ENCODE measurements at places on chromosomes 5 and 9.

DNA sequence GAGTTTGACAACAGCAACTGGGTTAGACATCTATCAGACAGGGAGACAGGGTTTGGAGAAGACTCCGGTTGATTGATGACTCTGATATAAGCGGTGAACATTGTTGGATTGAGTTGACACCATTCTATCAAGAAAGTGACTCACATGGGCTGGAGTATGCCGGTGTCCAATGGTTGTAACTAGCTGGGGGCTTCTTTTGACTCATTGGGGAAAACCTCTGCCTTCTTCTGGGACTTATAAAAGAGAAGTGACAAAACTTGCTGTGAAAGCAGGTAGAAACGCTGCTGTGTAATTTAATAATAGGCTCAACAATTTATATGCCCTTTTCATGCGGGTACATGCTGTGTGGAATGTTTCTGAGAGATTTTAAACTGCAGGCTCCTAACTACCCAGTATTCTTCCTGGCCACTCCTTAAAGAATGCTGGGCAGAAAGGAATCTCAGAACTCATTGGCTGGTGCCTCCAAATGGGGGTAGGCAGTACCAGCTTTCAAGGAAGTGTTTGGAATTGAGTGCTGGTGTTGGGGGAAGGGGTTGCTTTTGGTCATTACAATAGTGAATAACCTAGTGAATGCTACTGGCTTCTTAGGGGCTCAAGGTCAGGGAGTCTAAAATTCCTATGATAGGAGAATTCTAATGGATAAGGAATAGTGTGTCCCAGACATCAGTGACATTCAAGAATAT is 43.9 kb downstream of the FYB1 start:
- DNase-seq, result no peak

DNA sequence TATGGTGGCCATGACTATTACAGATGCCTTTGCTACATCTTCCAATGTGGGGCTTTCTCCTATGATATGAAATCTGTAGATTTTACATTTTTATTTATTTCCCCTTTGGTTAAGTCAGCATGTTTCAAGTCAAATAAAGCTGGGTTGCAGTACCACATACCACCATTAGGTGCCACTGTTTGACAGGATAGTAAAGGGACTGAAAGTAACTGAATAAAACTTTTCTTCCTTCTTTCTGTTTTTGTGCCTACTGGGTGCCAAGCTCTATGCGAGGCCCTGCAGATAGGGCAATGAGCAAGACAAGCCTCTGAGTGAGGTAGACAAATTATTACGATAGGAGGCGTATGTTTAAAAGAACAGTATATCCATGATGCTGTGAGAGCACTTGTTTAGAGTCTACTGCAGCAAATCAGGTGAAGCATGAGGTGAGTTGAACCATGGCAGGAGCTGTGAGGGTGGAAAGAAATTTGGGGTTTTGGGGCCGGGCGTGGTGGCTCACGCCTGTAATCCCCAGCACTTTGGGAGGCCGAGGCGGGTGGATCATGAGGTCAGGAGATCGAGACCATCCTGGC is 64.8 kb downstream of the GDNF start:
- DNase-seq, result no peak

GRCh38 chr5:180213256-180213600 is 4.2 kb upstream of the RASGEF1C start:
- DNase-seq, result no peak

DNA sequence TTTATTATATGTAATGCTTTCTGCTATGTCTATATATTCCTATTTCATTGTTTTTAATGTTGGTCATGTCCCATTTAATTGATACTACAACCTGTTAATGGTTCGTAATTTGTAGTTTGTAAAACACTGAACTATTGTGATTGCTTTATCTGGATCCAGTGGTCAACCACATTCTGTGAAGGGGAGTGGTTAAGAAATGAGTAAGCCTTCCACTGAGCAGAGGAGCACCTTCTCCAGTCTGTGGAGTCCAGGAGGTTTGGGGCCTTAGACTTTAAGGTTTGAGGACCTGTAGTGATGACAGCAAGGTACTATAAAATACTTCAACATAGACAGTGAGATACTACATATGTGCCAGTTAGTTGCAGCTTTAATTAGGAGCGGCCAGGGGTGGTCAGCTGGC is 67.7 kb upstream of the RAD23B start:
- no peak for DNase-seq

DNA sequence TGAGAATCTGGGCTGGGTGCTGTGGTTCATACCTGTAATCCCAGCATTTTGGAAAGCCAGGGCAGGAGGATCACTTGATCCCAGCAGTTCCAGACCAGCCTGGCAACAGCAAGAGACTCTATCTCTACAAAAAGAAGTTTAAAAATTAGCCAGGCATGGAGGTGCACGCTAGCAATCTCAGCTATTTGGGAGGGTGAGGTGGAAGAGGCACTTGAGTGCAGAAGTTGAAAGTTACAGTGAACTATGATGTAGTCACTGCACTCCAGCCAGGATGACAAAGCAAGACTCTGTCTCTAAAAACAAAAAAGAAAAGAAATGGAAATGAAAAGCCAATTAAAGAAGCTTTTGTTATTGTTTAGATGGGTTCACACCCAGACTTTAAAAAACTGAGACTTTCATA is 131.6 kb upstream of the RASA1 start:
- DNase-seq, result no peak

GRCh38 chr5:112014783-112015395 is 257.9 kb upstream of the NREP start:
- DNase-seq, result no peak

GRCh38 chr9:86098824-86099700 is at the start of gene GOLM1:
GOLM1 (minus strand) TSS chr9:86099558; CDS start chr9:86079320, 20,238 bp downstream.
- DNase-seq, result no peak

DNA sequence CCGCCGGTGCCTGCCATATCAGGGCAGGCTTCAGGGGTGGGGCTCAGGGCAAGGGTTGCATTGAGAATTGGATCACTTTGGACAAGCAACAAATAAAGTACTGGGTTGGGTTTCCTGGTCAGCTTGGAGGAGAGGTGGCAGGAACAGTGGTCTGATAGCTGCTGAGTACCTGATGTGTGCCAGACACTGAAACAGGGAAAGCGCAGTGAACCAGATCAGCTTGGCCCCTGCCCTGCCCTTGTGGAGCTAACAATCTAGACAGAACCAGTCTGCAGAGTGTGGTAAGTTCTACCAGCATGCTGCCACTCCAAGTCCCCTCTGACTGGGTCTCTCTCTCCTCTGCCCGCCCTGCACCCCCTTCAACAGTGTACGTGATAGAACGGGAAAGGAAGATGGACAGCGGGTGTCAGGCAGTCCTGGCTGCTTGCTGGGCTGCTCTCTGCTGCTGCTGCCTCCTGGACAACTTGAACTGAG is 53.4 kb downstream of the CYSTM1 start:
- DNase-seq, result no peak

DNA sequence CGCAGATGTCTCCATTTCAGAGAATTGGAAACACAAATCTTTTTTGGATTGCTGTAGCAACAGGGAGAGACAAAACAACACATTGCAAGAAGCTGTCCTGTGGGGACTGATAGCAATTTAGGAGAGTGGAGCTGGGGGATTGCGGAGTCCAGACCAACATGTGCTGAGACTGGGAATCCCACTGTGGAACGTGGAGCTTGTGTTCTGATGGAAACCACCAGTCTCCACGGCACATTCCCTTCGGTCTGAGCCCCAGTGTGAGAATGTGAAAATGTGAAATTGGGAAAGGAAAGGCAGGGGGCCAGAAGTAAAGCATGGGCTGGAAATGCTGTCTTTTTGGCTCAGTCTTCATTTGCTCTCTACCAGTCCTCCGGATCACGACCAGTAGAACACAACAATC is 348.8 kb upstream of the TNC start:
- no peak for DNase-seq

GRCh38 chr9:19442240-19442639 is 33.4 kb downstream of the ACER2 start:
- DNase-seq, result no peak

GRCh38 chr9:106500171-106500570 is 362.8 kb upstream of the ZNF462 start:
- DNase-seq, result no peak

DNA sequence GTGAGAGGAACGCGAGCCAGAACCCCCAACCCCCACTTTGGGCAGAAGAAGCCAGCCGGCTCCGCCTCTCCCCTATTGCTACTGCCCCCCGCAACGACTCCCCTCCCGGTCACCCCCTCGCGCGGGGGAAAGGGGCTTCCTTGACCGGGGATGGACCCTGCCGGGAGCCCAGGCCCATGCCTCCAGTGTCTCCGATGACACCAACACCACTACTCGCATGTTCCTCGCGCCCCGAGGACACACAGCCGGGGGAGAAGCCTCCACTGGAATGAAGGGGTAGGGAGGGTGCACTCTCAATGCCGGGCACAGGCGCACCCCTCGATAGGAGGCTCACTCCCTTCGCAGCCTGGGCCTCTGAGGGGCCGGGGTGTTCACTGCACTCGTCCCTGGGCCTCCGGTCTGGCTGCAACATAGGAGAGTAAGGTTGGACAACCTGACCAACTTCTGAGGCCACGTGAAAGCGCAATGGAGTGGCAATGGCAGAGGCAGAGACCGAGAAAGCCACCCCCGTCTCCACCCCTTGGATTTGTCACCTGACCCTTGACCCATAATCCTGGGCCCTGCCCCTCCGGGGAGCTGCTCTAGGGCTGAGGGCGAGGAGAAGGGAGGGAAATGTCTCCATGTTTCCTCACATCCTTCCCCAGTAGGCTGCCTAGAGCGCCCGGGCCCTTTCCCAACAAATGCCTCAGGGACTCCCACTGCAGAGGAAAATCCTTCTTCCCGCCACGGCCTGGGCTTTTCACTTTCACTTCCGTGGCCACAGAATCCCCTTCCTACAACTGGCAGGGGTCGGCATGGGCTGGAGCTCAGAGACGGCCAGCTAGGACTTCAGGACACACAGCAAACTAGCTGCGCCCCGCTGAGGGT is 1.1 kb upstream of the CNTFR start:
- DNase-seq, result no peak

GRCh38 chr9:110900917-110901316 is 137.4 kb downstream of the LPAR1 start:
- no peak for DNase-seq

- DNase-seq, result no peak
Observed at GRCh38 chr5:124343451-124343867, 403.0 kb downstream of the ZNF608 start.

DNA sequence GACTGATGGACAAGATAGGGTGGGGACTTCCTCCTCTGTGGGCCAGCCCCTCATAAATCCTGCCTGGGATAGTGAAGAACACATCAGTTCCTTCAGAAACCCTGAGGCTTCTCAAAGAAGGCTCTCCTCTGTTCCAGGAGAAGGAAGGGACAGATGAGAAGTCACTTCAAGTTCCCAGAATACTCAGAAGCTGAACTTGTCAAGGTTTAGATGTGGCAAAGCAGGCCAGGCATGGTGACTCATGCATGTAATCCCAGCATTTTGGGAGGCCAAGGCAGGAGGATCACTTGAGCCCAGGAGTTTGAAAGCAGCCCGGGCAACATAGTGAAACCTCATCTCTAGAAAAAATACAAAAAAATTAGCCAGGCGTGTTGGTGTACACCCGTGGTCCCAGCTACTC is 38.5 kb downstream of the STOM start:
- no peak for DNase-seq

- DNase-seq, result no peak
Observed at GRCh38 chr9:89417832-89418473, 80.0 kb downstream of the SEMA4D start.

GRCh38 chr9:132214027-132214622 is 52.3 kb downstream of the NTNG2 start:
- no peak for DNase-seq

- DNase-seq, result no peak
Observed at GRCh38 chr5:154628685-154629084, 126.5 kb upstream of the LARP1 start.

DNA sequence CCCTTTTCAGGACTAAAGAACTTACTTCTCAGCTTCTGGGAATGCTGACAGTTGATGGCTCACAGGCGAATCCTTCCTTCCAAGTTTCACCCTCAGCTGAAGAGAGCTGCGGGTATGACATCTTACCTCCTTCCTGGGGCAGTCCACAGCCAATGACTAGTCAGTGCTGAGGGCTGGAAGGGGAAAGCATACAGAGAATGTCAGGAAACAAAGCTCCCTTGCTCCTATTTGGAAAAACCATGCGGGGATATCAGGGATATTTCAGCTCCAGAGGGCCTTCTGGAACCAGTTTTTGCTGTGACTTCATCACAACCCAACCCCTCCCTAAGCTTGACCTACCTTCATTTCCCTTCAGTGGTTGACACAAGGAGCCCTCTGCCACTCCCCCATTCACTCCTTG is 15.7 kb downstream of the FTMT start:
- DNase-seq, result no peak

- DNase-seq, result no peak
Observed at GRCh38 chr9:131640438-131641137, 95.3 kb downstream of the PRRT1B start.

DNA sequence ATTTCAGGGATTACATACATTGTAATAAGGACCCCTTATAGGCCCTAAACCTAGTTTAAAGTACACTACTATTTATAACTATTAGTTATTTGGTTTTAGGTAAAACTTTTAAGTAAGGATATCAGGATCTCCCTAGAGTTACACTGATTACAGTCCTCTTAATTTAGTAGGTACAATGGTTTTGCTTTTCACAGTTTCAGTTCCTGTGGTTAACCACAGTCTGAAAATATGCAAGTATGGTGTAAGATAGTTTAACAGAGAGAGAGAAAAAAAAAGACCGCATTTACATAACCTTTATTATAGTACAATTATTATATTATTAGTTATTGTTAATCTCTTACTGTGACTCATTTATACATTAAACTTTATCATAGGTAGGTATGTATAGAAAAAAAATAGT is 725.3 kb upstream of the PTPRD start:
- no peak for DNase-seq

DNA sequence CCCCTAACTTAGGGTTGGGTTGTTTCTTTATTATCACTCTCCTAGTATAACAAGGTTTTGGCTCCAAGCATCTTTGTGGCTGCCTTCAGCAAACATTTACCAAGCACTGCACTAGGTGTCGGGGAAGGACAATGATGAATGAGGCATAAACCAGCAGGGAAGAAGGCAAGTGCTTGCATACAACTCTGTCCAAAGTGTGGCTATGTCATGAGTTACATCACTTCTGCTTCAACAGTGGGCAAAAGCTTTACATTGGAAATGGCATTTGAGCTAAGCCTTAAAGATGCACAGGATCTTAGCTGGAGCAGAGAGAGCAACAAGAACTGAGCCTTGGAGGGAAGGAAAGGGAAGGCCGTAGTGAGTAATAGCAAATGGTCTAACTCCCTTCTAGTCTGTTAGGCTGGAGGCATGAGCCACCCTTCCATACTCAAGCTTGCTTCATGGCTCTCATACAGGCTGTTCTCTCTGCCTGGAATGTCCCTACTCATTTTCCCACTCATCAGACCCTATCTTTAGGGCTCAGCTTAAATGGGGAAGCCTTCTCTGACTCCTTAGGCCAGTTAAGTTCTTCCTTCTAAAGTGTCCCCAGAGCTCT is 121.8 kb downstream of the SEMA6A start:
- no peak for DNase-seq

GRCh38 chr9:6068983-6069382 is 53.6 kb upstream of the RANBP6 start:
- DNase-seq, result no peak

GRCh38 chr5:121429761-121430160 is 421.9 kb upstream of the FTMT start:
- DNase-seq, result no peak
